Lung (tissue), 17 donors: ENCODE measurements at places on chromosomes 7 and 10. TPM values are rescaled to one million over a fixed set of nuclear protein-coding genes. Genes with fewer than 3 reads are reported as not detected.

DNA sequence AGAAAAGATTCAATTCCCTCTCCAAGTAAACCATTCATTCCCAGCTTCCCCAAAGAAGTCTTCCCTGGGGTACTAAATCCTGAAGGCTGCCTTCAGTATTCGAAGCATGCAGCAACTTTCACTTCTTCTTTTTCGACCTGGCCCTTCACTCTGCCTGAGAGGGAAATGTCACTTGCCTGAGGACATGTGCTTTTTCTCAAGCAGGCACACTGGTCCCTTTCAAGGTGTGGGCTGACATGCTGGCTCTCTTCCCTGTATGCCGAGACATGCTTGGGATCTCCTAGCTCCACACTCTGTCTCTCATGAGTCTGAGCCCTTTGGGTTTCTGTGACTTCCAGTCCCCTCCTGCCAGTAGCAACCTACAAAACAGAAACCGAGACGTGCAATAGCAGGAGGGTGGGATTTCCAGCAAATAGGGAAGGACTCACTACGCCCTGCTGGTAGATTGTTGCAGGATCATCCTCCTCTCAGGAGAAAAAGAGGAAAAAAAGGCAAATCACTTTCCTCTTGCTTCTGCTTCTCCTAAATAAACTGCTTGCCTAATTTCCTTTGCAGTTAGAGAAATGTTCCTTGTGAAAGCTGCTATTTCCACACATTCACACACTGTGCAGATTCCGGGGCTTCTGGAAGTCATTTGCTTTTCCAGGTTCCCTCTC is 33.5 kb downstream of the FIGNL1 start:
- no peak overlapping the region for H3K27ac ChIP-seq
- H3K36me3 ChIP-seq: no peaks in the 10 kb centered on the region
- DNase-seq: no peak

MARCHF5 gene
- total RNA-seq: 38.1 TPM

DNA sequence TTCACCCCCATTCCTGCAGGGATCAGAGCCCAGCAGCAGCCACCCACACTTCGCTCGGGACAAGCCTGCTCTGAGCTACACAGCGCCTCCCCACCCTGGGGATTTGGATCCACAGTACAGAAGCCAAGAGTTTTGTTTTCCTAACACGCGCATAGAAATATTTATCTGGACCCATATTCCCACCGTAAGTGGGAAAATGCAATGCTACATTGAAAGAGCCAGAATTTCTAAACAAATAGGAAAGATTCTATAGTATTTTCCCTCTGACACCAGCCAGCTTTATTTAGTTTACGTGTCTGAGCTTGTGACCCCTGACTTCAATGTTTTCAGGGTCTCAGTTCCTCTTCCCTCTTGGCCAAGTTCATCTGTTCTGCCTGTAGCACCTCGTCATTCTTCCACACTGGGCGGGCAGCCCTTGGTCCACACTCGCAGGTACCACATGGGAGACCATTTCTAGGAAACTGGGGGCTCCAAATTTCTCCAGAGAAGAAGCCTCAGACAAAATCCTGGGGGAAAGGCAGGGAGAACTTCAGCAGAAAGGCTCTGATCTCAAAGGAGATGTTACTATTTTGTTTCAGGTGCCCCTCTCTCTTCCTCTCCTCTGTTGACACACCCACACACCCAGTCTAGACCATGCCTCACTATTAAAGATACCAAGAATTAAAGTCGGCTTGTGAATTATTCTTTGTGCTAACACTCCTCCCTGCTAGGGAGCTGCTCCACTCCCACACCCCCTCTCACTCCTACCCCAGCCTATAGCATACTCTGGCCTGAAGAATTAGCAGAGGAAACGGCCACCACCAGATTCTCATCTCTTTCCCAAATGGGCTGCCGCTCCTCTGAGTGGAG is 116.0 kb upstream of the PCGF5 start:
- H3K27ac ChIP-seq: no peak overlapping the region
- H3K36me3 ChIP-seq: no peaks in the 10 kb centered on the region
- no peak for DNase-seq
- peaks cover 1% of the 10 kb centered on the region for H3K4me1 ChIP-seq
- H3K4me3 ChIP-seq: no peak overlapping the region

GRCh38 chr10:98106531-98106930 is 27.9 kb upstream of the R3HCC1L start:
- H3K36me3 ChIP-seq: no peaks in the 10 kb centered on the region
- peaks cover 2% of the 10 kb centered on the region for H3K27me3 ChIP-seq
- no peak overlapping the region for H3K27ac ChIP-seq
- DNase-seq: no peak
- no peaks in the 10 kb centered on the region for H3K4me1 ChIP-seq

DNA sequence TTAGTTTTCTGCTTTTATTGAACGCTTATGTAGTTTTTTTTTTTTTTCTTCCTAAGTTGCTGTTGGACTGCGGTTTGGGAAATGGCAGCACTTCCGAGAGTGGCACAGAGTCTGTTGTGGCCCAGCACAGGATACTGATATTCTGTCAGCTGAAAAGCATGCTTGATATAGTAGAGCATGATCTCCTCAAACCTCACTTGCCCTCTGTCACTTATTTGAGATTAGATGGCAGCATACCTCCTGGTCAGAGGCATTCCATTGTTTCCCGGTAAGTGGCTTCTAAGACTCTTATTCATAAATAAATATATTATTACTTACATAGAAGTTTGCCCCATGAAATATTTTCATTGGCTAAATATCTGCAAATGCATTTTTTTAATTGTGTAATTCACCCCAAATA is 101.1 kb downstream of the BTAF1 start:
- H3K27ac ChIP-seq: no peak overlapping the region
- no peaks in the 10 kb centered on the region for H3K27me3 ChIP-seq
- no peak for DNase-seq
- H3K4me1 ChIP-seq: no peaks in the 10 kb centered on the region
- H3K4me3 ChIP-seq: no peak overlapping the region

DNA sequence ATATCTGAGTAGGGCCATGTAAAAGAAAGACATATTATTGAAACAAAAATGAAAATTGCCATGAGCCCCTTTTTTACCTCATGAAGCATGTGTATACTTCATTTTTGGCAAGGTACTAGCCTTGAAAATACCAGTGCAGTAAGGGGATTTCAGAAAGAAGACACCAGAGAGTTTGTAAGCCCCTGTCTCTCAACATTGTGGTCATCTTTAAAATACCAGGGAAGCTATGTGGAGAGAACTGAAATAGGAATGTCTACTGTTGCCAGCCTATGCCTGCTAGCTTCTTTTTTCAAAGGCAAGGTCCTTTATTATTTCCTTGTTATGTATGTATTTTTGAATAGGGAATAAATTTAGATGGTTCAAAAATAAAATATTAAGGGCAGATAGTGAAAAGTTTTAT is 57.8 kb downstream of the CASD1 start:
- H3K4me1 ChIP-seq: no peaks in the 10 kb centered on the region
- H3K4me3 ChIP-seq: no peak overlapping the region
- no peaks in the 10 kb centered on the region for H3K27me3 ChIP-seq
- no peak for DNase-seq
- no peaks in the 10 kb centered on the region for H3K36me3 ChIP-seq
- no peak overlapping the region for H3K27ac ChIP-seq

GRCh38 chr10:119737823-119738222 is 12.0 kb downstream of the INPP5F start:
- H3K27me3 ChIP-seq: no peaks in the 10 kb centered on the region
- no peak overlapping the region for H3K27ac ChIP-seq
- no peak overlapping the region for H3K4me3 ChIP-seq
- no peaks in the 10 kb centered on the region for H3K36me3 ChIP-seq
- peaks cover 7% of the 10 kb centered on the region for H3K4me1 ChIP-seq

DNA sequence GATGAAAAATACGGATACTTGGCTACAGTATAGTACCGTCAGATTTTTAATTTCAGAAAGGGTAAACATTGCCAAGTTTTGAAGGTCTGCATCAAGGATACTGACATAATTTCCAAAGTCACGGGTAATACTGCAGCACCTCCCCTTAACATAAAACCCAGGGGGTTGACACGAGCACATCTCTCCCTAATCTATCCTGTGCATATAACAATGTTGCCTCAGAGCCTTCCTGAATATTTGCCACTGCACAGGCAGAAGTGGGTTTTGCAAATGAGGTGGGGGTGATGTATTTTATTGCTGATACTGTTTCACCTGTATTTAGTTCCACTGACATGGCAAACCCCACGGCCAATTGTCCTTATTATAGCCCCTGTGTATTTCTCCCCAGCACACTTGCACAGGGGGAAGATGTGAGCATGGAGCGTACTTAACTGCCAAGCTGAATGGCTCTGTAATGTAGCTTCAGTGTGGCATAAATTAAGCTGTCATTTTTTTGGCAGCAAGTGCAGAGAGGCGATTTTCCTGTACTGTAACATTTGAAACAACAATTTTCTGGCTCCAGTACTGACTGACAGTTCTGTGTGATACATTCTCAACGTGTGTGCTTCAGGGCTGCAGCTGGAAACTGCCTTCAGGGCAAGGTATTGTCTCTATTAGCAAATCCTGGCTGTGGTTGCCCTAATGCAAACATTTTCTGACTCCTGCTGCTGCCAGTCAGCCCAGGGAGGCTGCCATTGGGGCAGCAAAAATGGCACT is 299.6 kb upstream of the SP4 start:
- DNase-seq: peak; percentile 68
- no peaks in the 10 kb centered on the region for H3K27me3 ChIP-seq
- H3K36me3 ChIP-seq: no peaks in the 10 kb centered on the region
- H3K27ac ChIP-seq: no peak overlapping the region
- no peak overlapping the region for H3K4me3 ChIP-seq
